Stimulated activated CD4-positive, alpha-beta T cell treated with anti-CD3 and anti-CD28 coated beads, Interleukin-2, amount 100 ng/mL, for 4 hours (primary cell): ENCODE measurements at places on chromosomes 1 and 21.

DNA sequence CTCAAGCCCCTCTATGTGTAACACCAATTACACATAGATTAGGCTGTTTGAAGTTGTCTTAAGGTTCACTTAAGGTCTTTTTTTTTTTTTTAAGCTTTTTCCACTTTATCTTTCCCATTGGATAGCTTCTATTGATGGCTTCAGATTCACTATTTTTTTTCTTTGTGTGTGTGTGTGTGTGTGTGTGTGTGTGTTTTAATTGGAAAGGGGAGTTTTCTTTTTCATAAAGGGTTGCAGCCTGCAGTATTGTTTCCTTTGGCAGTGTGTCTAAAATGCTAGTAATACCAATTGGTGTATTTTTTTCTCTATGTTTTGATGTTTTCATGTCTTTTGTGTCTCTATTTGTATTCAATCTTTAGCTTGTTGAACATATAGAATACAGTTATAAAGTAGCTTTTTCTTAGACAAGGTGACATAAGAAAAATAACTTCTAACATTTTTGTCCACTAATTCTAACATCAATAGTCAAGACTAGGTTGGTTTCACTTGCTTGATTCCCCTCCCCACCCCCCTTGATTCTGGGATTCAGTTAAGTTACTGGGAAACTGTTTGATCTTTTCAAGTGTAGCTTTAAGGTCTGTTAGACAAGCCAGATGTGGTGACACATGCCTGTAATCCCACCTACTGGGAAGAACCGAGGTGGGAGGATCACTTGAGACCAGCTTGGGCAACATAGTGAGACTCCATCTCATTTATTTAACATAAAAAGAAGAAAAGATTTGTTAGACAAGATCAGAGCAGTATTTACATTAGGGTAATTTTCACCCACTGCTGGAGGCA lies 21.4 kb downstream of the PRRC2C start:
- DNase-seq = no peak

DNA sequence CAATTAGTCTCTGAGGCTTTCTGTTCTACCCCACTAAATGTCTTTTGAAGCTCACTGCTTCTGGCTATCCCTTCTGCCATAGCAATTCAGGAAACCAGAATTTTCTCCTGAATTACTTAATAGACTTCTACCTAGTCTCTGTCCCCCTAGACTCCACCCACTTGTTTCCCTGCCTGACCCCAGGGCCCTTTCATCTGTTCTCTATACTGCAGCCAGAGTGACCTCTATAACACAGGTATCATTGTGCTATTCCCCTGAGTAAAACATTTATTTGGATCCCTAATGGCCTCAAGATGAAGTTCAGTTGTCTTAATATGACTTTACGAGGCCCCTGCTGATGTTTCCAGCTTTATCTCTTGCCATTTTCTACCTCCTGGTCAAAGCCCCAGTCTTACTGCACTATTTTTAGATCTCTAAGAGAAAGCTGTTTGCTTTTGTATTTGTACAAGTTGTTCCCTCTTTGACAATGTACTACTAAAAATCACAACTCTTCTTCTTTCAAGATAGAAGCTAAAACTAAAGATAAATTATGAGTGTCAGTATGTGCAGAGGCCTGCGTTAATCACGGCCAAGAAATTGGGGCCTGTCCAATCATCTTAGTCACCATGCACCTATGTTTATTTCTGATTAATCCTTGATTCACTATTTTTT lies 54.5 kb downstream of the ATP1B1 start:
- DNase-seq = no peak

GRCh38 chr1:15207829-15208429 lies 39.1 kb upstream of the FHAD1 start:
- DNase-seq = no peak

DNA sequence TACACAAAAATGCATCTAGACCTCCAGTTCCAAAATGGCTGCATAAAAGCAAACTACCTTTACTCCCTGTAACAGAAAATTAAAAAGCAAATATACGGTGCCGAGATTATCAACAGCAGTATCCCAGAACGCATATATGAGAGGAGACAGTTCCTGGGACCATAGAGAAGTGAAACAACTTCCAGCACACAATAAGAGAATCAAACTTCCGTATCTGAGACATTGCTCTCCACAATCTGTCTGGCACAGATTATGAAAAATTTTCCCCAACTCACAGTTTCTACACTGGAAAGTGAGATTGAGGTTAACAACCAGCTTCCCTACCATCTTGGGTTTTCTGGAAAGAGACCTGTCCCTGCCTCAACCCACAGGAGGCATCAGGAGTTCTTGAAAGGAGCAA lies 47.2 kb upstream of the ST6GALNAC3 start:
- no peak for DNase-seq

DNA sequence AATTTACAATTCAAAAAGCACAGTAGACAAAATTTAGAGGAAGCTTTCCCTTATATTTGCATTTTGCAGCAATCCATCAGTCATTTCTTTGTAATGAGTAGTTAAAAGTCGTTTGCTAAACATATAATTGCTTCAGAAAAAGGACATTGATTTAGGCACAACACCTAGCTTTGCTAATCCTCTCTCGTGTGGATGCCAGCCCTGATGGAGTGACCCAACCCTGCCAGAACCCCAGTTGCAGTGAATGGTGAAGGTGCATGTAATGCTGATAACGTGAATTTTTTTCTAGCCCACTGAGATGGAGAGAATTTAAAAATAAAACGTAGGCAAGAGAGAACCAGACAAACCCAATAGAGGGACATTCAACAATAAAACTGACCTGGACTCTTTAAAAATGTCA lies 263.4 kb downstream of the GRIK1 start:
- DNase-seq = no peak

- no peak for DNase-seq
Measured at GRCh38 chr1:51630922-51631321, 14.0 kb downstream of the OSBPL9 start.

DNA sequence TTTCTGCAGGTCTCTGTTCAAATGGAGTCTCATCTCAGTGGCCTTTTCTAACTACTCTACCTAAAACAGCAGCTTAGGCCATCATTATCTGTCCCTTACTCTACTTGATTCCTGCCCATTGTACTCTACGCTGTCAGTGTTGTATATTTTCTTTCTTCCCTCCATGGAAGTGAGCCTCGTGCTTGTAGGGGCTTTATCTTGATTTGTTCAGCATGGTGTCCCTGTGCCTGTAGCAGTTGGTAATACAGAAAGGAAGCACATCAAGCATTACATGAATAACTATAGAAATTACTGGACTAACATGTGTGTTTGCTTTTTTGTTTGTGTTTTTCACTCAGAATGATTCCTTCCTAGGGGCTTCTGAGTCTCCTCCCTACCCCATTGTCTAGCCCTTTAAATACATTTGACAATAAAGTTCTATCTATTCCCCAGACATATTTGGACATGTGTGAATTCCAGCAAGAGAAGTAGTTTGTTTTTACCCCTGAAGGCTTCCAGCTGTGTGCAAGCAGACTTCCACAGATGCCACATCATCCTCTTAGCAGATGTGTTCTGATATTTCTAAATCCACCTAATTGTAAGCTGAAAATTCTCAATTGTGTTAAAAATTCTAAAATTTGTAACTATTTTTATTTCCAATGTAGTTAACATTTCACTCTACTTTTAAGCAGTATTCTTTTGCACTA lies 40.3 kb downstream of the PRMT2 start:
- DNase-seq = no peak

DNA sequence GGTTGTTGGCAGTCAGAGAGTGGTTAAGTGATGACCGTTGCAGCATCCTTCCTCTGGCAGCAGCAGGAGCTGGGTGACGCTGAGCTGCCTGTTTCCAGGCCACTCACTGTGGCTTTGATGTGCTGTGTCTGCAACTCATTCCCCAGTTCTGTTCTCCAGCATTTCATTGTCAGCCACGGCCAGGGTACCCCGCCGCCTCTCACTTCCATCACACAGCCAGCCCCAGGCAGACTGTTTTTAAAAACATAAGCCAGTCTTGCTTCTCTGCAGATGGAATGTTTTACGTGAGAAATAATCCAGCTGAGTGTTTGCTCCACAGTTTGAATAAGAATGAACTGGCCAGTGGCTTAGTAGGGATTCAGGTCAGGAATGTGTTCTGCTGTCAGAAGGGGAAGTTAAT lies 21.5 kb upstream of the ST6GALNAC3 start:
- DNase-seq = no peak

DNA sequence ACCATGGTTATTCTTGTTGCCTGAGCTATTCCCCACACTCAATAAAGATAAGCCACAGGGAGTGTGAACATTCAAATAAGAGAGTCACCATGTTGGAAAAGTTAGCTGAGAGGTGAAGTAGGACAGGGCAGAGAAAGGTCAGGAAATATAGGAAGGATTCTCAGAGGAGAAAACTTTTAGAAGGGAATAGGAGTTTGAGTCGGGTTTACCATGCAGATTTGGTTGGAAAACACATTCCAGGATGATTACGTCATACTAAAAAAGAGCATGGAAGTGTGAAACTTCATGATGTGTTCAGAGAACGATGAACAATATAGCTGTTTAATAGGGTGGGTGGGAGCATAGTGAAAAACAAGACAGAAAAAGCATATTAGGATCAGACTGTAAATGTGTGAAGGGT lies 1125.3 kb upstream of the ADGRL2 start:
- DNase-seq = no peak

- DNase-seq = no peak
Measured at GRCh38 chr1:222547944-222548671, at the start of gene HHIPL2. Gene HHIPL2 (minus strand): TSS chr1:222548104. CDS start chr1:222548044, 60 bp downstream.

DNA sequence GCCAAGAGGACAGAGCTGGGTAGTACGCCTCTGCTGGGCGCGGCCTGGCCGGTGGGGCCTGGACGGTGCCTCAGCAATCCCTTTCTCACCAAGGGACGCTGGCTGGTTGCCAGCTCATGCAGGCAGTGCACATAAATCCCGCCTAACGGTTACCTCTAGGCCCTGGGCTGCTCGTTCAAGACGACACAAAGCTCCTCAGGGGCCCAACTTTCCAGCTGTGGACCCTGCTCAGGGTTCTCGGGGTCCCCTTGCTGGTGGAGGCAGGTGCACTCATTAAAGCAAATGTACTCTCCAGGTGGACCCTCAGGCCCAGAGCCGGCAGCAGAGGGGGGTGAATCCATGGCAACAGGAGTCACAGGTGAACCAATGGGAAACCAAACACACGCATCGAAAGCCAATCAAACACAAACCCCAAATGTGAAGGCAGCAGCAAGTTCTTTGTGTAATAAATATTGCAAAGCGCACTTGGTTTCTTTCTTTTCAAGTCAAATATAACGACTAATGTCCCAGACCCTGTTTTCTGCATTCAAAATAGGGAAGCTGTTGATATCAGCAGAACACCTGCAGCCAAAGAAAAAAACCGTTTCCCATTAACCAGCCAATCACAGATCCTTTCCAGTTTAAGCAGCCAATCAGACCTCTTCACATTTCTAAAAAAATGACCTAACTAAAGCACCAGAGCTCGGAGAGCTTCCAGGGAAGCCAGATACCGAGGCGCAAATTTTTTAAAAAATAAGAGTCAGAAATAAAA lies 26.1 kb upstream of the CLSTN1 start:
- DNase-seq = no peak
